ENCODE measurements at places on chromosomes 4 and X. TPM values are rescaled to one million over a fixed set of nuclear protein-coding genes. Genes with fewer than 3 reads are reported as not detected.

CTAG2 gene
- not detected for total RNA-seq

LUZP4 gene
- not detected for total RNA-seq

ZNF630 gene
- 2.7 TPM for total RNA-seq

COL25A1 gene
- 3.8 TPM for total RNA-seq

P2RY4 gene
- total RNA-seq = not detected

DDX60 gene
- 0.74 TPM for total RNA-seq

XKRX gene
- total RNA-seq = 0.86 TPM

SPIN2A gene
- 2.2 TPM for total RNA-seq

ARMCX4 gene
- 21.9 TPM for total RNA-seq

HS3ST1 gene
- 3.4 TPM for total RNA-seq

DNA sequence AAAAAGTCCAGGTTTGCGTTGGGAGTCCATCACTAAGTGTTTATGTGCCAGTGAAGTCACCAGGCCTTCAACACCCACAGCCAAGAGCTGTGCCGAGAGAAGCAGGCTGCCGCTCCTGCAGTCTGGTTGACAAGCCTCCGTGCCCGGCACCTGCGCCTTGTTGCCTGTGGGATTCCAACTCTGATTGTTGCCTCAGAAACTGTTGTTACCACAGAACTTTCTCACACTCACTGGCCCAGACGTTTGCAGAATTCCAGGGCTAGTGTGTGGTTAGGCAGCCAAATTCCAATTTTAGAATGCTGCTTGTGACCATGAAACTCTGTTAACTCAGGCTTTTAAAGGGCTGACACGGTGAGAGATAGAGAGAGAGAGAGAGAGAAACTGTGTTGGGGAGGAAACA, 119.5 kb upstream of the LIMCH1 start:
- H3K27me3 ChIP-seq = peaks cover 14% of the 10 kb centered on the region
- no peaks in the 10 kb centered on the region for H3K36me3 ChIP-seq
- H3K27ac ChIP-seq = peak overlapping the region; percentile 2

DNA sequence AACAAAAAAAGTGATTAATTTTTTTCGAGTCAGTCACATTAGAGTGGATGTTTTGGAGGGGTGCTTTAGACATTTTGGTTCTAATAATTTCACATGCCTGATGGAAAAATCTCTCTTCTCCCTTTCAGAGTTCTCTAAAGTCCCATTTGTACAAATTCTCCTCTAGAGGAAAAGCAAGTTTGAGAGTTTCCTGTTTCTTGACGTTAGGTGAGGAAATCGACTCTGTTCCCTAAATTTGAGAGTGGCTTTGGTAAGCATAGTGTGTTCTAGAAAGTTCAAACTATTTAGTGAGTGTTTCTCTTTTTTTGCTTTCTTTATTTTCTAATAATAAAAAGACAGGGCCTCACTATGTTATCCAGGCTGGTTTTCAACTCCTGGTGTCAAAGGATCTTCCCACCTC, 1.6 kb upstream of the ATP6AP2 start:
- peaks cover 8% of the 10 kb centered on the region for H3K4me1 ChIP-seq
- H3K27ac ChIP-seq = no peak overlapping the region
- H3K36me3 ChIP-seq = no peaks in the 10 kb centered on the region
- no peak overlapping the region for H3K4me3 ChIP-seq
- DNase-seq = no peak

- H3K4me3 ChIP-seq = no peak overlapping the region
- no peaks in the 10 kb centered on the region for H3K36me3 ChIP-seq
- no peak for DNase-seq
- H3K27me3 ChIP-seq = peaks cover 28% of the 10 kb centered on the region
- no peak overlapping the region for H3K27ac ChIP-seq
Measured at GRCh38 chr4:41784191-41784979, 35.9 kb upstream of the PHOX2B start.

DNA sequence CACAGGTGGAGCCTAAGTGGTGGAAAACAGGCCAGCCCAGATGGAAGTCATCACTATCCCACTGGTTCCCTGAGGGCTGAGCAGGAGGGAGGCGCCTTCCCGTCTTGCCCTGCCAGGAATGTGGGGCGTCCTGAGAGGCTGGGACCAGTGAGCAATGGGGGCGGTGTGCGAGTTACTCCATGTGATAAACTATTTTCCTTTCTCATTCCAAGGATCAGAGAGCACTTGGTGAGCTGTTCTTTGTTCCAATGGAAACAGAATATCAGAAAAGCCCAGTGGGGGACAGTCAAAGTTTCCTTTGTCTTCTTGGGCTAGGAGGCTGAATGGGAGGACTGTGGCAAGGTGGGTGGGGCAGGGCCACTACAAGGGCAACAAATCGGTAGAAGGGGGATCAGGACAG, 86.2 kb downstream of the NHSL2 start:
- H3K36me3 ChIP-seq = no peaks in the 10 kb centered on the region
- peaks cover 10% of the 10 kb centered on the region for H3K4me1 ChIP-seq
- no peak for DNase-seq
- no peak overlapping the region for H3K4me3 ChIP-seq
- H3K27ac ChIP-seq = peak overlapping the region; percentile 31

GRCh38 chr4:76544725-76545124, 109.7 kb downstream of the SHROOM3 start:
- H3K27ac ChIP-seq = no peak overlapping the region
- no peaks in the 10 kb centered on the region for H3K36me3 ChIP-seq
- DNase-seq = no peak
- no peak overlapping the region for H3K4me3 ChIP-seq

DNA sequence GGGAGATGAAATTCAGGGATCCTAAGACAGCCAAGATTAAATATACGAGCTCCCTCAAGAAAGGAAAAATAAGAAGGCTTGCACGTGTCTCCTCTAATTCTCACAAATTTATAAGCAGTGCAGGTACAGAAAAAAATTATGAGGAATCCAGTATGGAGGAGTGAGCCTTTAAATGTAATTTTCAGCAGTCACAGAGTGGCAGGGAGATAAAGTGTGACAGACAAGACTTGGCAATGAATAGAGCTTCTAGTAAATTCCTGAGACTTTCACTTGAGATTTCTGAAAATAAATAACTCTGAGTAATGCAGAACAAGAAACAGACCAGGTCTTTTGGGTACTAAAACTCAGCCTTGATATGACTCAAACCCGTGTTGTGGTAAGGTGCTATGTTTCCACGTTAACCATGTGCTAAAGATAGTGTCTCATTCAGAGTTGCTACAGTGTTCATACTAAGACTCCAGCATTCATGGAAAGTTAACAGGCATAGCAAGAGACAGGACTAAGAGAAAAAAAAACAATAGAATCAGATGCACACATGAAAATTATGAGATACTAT, 119.8 kb downstream of the SPOCK3 start:
- no peaks in the 10 kb centered on the region for H3K36me3 ChIP-seq
- peaks cover 8% of the 10 kb centered on the region for H3K4me1 ChIP-seq
- no peak overlapping the region for H3K27ac ChIP-seq

- no peaks in the 10 kb centered on the region for H3K27me3 ChIP-seq
- H3K4me3 ChIP-seq = no peak overlapping the region
- peaks cover 14% of the 10 kb centered on the region for H3K4me1 ChIP-seq
Measured at GRCh38 chr4:53005808-53006207, 143.7 kb downstream of the RASL11B start.

DNA sequence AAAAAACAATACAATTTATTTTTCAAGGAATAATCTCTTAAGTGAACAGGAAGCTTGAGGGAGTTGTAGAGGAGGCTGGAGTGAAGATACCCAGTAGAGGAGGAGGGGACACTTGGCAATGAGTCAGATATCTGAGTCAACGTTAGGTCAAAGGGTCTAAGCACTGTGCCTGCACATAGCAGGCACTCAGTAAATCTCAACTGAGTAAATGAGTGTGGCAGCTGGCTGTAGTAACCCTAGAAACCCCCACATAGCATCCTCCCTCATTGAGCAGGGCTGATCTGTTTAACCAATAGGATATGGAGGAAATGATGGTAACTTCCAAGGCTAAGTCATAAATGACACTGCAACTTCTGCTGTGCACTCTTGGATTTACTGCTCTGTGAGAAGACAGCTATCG, 186.0 kb upstream of the FAM241A start:
- H3K4me3 ChIP-seq = no peak overlapping the region
- no peak for DNase-seq
- no peaks in the 10 kb centered on the region for H3K27me3 ChIP-seq

GRCh38 chr4:186318481-186318880, 52.5 kb downstream of the F11 start:
- DNase-seq = no peak
- H3K4me3 ChIP-seq = no peak overlapping the region
- H3K36me3 ChIP-seq = no peaks in the 10 kb centered on the region
- no peak overlapping the region for H3K27ac ChIP-seq
- H3K27me3 ChIP-seq = no peaks in the 10 kb centered on the region

DNA sequence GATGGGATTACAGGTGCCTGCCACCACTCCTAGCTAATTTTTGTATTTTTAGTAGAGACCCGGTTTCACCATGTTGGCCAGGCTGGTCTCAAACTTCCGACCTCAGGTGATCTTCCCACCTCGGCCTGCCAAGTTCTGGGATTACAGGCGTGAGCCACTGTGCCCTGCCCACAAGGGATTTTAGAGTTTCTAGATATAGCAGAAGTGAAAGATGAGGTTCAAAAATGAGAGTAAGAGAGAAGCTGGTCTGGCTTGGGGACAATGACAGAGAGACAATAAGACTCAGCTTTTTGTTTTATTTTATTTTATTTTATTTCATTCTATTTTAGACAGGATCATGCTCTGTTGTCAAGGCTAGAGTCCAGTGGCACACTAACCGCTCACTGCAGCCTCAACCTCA, 30.6 kb downstream of the TRIM61 start:
- peaks cover 5% of the 10 kb centered on the region for H3K27me3 ChIP-seq
- H3K4me3 ChIP-seq = no peak overlapping the region
- no peaks in the 10 kb centered on the region for H3K4me1 ChIP-seq
- H3K36me3 ChIP-seq = no peaks in the 10 kb centered on the region

GRCh38 chr4:5774416-5775036, 63.5 kb downstream of the EVC start:
- no peak for DNase-seq
- no peak overlapping the region for H3K4me3 ChIP-seq
- no peaks in the 10 kb centered on the region for H3K4me1 ChIP-seq

DNA sequence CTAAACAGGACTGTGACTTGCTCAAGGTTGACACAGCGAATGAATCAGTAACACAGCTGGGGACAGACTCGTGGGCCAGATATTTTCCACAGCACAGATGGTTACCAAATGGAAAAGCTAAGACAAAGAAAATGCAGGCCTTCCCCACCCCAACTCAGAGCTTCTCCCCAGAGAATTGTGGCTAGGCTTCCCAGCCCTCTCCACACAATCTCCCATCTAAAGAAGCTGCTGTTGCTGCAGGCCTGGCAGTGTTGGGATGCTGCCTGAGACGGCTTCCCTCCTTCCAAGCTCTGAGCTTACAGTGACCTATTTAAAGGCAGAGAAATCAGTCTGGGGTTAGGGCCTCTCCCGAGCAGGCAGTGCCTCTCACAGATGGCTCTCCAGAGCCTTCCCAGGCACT, 46.5 kb upstream of the PGRMC1 start:
- DNase-seq = no peak
- H3K36me3 ChIP-seq = no peaks in the 10 kb centered on the region
- H3K4me3 ChIP-seq = no peak overlapping the region
- H3K27ac ChIP-seq = no peak overlapping the region
- H3K27me3 ChIP-seq = no peaks in the 10 kb centered on the region

- H3K4me3 ChIP-seq = no peak overlapping the region
- no peak overlapping the region for H3K27ac ChIP-seq
- H3K4me1 ChIP-seq = no peaks in the 10 kb centered on the region
- H3K27me3 ChIP-seq = no peaks in the 10 kb centered on the region
- no peak for DNase-seq
Measured at GRCh38 chr4:7766086-7766485, 173.6 kb downstream of the AFAP1 start.

DNA sequence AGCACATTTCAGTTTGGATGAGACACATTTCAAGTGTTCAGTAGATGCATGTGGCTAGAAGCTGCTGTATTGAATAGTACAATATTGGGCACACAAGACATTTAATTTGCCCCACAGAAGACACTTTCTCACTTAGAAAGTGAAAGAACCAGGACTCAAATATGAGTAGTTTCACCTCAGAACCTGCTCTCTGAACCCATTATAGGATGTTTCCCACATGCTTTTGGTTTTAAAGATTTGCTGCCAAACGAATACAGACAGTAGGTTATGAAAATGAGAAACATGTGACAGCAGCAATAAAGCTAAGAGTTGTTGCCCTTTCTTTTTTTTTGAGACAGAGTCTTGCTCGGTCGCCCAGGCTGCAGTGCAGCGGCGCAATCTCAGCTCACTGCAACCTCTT, 32.3 kb downstream of the C4orf54 start:
- no peak overlapping the region for H3K27ac ChIP-seq
- H3K4me1 ChIP-seq = peaks cover 3% of the 10 kb centered on the region
- no peak for DNase-seq
- no peak overlapping the region for H3K4me3 ChIP-seq
- no peaks in the 10 kb centered on the region for H3K27me3 ChIP-seq

DNA sequence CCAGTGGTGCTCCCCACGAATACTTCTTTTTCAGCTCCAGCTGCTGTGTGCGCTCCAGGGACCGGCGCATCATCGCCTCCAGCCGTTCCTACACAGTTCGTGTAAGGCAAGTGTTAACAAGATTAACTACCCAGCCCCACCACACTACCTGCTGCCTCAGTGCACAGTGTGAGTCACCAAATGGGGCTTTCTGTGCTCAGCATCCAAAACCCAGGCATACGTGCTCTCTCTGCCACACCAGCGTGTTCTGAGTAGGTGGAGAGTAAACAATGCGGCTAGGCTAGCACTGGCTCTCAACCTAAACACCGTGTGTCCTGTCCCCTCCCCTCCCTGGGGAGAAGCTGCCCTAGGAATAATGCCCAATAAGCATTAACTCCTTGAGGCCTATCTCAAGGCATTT, 60.0 kb downstream of the MAP7D2 start:
- H3K27ac ChIP-seq = no peak overlapping the region
- no peak overlapping the region for H3K4me3 ChIP-seq
- peaks cover 4% of the 10 kb centered on the region for H3K4me1 ChIP-seq
- H3K27me3 ChIP-seq = no peaks in the 10 kb centered on the region
- H3K36me3 ChIP-seq = no peaks in the 10 kb centered on the region

GRCh38 chrX:66021401-66021764, 18.5 kb downstream of the VSIG4 start:
- H3K4me3 ChIP-seq = no peak overlapping the region
- DNase-seq = no peak
- H3K27ac ChIP-seq = no peak overlapping the region
- no peaks in the 10 kb centered on the region for H3K27me3 ChIP-seq
- H3K36me3 ChIP-seq = no peaks in the 10 kb centered on the region
- H3K4me1 ChIP-seq = peaks cover 4% of the 10 kb centered on the region

GRCh38 chr4:2245787-2246275, 3.9 kb upstream of the HAUS3 start:
- no peak overlapping the region for H3K4me3 ChIP-seq
- H3K4me1 ChIP-seq = peaks cover 2% of the 10 kb centered on the region
- no peak for DNase-seq
- H3K27ac ChIP-seq = peak overlapping the region; percentile 74

- no peaks in the 10 kb centered on the region for H3K27me3 ChIP-seq
- no peak overlapping the region for H3K4me3 ChIP-seq
- no peak overlapping the region for H3K27ac ChIP-seq
- peaks cover 18% of the 10 kb centered on the region for H3K36me3 ChIP-seq
Measured at GRCh38 chr4:109723110-109723509, 6.8 kb downstream of the PLA2G12A start.
